ENCODE measurements at places on chromosomes 5 and 9.

GRCh38 chr9:127589955-127590370 lies 22.1 kb upstream of the STXBP1 start:
- peak; percentile 78 for DNase-seq

- no peak for DNase-seq
These were observed 1096.0 kb downstream of the DTWD2 start for GRCh38 chr5:117892360-117892759.

DNA sequence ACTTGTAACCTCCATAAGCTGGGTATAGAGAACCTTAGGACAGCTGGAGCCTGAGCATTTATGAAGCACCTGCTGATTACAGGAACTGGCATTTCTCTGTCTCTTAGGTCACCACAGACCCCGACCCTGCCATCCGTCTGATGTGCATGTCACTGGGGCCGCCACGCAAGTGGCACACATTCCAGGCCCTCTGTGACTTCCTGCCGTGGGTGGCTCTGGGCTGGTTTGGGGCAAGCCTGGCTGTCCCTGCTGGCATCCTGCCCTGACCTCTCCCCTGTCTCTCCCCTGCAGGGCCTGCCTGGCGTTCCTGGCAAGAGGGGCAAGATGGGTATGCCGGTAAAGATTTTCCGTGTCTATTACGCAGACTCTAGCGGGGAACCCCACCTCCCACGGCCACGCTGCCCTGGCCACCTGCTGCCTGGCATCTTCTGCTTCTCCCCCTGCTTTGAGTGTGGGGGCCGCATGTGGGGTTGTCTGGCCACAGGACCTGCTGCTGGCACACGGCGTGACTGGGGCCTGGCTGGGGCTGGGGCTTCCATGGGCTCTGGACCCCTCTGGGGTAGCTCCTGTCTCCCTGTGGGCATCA lies 55.4 kb downstream of the COL27A1 start:
- no peak for DNase-seq

DNA sequence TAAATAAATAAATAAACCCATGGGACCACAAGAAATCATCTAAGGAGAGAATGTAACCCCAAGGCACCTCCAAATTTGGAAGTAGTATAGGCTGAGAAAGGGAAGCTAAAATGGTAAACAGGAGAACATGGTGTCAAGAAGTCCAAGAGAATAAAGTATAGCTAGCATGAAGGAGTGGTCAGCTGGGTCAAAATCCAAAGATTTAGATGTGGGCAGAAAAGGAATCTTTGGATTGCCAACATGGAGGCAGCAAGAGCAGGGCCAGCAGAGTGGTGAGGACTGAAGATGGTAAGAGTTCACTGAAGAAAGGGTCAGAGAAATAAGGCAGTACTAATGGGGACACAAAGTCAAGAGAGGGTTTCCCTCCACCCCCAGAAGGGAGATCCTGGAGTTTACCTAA lies 53.0 kb downstream of the TSSK1B start:
- no peak for DNase-seq

DNA sequence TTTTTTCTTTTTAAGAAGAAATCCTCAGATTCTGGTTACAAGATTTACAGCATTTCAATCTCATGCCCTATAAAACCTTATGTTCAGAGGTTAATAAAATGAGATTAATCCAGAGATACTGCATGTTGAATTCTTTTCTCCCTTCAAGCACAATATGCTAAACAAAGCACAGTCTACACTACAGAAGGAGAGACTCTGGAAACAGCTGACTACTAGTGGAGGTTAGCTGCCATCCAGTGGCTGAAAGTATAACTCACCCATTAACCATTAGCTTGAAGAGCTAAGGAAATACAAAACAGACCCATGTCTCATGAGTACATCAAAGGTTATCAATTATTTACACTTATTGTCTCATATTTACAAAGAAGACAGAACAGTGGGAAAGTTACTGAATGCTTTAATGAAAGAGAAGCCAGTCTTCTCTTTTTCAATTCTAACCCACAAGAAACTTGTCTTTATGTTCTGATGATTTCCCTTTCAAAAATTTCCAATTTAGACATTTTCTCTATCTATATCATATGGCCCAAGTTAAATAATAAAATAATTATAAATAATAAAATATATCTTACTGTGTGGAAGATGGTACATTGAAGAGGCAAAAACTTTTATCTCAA lies 12.7 kb upstream of the DNAH5 start:
- DNase-seq: no peak

GRCh38 chr9:15438891-15439290 lies 16.2 kb downstream of the SNAPC3 start:
- DNase-seq: no peak

DNA sequence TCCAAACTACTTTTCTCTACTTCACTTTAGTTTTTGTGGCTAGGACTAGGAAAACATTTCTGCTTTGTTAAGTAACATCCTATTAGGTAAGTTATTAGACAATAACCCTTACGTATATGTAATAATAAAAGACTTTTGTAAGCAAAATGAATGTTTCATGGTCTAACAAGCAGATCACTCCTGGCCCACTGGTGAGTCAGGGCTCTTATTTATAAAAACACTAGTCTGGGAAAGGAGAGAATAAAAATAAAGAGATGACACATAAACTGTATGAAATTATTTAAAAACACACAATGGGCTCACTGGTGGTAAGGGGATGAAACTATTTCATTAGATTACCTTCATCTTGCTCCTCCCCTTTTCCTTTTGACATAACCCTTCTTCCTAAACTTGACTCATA lies 2212.2 kb upstream of the ACO1 start:
- no peak for DNase-seq

GRCh38 chr5:45355189-45355992 lies 340.8 kb downstream of the HCN1 start:
- DNase-seq: no peak

GRCh38 chr5:80764786-80765185 lies 110.0 kb upstream of the DHFR start:
- DNase-seq: no peak

- DNase-seq: no peak
These were observed 53.8 kb downstream of the HCN1 start for GRCh38 chr5:45642370-45642769.

GRCh38 chr9:27600256-27600655 lies 27.0 kb upstream of the C9orf72 start:
- DNase-seq: no peak

DNA sequence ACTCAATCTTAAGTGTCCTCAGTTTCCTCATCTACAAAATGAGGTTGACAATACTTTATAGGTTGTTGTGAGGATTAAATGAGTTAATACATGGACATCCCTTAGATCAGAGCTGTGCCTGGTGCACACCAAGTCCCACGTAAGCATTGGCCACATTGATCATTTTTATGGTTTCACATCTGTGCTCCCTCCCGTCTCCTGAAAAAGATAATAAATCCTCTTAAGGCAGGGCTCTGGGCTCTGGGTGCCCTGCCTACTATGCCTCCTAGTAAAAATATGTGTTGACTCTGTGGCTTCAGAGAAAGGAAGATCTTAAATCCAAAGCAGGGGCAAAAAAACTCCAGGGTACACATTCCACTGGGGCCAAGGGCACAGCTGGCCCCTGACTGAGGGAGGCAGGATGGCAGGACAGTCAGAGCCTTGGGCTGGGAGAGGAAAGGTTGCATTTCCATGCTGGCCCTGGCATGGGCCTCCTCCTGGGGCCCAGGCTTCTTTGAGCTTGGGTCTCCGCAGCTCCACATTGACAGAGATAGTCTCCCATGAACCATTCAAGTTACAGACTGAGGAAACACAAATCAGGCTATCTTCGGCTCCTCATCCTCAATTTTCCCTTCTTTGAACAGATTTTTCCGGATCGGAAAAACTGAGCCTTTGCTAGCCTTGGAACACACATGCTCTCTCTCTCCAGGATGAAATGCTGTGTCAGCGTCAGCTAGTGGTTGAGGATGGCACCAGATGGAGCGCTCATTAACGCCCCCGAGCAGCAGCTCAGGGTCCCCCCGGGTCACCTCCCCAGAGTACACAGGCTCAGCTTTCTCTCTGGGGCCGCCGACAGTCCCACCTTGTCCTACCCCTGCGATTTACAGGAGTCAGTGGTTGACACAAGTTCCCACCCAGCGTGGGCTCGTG lies 22.4 kb upstream of the KIF12 start:
- peak; percentile 58 for DNase-seq

DNA sequence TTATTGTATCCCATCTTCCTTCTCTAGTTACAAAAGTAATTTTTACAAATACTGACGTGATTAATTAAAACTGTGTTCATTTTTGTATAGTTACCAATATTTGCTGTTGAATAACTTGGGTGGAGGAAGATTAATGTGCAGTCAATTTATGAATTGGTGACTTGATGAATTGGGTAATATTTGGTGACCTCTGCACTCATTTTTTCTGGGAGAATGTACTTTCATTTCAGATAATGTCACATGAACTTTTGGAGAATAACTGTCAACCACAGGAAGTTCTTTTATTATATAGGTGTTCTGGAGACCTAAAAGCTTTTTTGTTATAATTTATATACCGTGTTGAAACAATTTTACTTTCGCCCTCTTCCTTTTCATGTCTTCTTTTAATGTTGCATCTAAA lies 26.4 kb upstream of the FKTN start:
- DNase-seq: no peak

DNA sequence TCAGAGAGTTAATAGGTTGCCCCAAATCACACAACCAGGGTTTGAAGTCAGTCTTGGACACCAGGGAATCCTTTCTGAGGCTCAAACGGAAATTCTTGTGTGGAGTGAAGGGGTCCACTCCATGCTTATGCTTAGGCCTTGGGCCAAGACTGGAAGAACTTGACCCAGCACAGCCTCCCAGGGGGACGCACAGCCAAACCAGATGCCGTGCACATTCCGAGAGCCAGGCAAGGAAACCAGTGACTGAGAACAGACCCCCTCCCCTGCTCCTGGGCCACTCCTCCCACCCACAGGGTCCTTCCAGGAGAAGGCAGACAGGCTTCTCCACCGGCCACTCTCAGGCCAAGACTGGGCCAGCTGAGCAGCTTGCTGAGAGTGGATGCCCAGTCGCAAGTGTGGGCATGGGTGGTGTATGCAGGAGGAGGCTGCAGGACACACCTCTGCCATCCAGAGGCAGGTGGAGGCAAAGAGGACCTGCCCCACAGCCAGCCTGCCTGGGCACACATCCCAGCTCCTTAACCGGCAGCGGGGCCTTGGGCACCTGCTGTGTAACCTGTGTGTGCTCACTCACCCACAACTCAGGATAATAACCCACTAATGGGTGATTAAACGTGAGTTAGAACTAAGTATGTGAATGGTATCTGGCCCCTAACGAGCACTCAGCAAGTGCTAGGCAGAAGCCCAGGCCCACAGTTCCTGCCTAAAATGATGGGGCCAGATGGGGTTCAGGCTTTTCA lies 38.0 kb downstream of the NIPAL4 start:
- DNase-seq: no peak

DNA sequence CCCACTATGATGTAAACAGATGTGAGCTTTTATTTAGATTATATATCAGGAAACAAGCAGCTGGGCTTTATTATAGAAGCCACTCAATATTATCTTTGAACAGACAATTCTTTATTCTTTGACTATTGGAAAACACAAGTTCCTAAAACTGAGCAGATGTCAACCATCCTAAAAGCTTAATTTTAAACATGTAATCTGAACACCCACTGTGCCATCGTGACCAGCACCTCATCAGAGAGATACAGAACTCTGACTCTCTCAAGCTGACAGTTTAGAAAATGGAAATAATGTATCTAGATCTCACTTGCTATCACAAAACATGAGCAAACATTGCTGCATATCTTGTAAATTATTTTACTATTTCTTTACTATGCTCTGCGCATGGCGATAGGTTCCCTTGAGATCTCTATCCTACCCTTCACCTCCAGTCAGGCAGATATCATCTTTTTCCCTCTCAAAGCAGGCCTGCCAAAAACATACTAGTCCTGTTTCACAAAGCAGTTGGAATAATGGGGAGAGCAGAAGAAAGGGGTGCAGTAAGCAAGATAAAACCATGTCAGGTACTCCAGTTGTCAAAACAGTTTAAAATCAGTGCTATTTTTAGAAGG lies 151.0 kb downstream of the KIAA0825 start:
- no peak for DNase-seq

DNA sequence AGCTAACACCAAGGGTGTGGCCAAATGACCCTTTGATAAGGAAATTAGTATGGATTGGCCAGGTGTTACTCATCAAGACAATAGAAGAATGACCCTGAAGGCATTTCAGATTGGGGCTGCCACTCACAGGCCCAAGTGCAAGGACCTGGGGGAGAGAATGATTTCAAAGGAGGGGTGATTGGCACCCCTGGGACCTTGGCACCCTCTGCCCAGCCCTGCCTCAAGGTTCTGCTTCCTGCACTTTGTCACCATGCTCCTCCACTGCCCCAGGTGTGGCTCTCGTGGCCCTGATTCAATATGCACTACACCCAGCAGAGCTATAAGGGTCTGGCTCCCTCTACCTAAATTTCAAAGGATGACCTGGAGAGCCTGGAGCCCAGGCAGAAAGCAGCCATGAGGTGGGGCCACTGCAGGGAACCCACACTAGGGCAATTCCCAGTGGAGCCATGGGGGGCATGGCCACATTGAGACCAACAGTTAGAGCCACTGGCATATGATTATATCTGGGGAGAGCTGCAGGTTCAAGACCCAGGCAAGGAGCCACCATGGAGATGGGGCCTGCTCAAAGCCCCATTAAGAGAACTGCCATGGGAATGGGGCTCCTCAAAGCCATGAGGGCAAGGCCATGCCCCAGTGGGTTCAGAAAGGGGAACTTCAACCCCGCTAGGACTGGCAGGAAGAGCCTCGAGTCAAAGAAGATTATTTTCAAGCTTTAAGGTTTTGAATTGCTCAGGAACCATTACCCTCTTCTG lies 93.0 kb downstream of the CEMIP2 start:
- no peak for DNase-seq

DNA sequence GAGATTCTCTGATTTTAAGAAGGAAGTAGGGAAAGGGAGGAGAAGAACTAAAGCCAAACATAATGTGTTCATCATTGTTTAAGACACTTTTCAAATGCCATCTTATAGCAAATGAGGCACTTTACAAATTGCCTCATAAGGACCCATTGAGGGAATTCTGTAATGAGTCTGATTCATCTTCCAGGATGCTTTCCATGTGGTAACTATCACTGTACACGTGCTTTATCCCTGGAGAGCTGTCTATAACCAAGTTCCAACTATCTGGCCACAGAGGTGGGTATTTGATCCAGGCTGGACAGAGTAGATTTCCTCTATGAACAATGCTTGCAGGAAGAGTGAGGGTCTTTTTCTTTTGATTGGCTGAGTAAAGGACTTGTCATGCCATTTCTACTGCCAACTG lies 183.5 kb upstream of the NFIB start:
- no peak for DNase-seq

- no peak for DNase-seq
These were observed 5.1 kb downstream of the FLT4 start for GRCh38 chr5:180644129-180644824.

GRCh38 chr9:27977931-27978330 lies 404.6 kb upstream of the C9orf72 start:
- DNase-seq: no peak

GRCh38 chr5:6728011-6728794 lies 15.0 kb downstream of the TENT4A start:
- DNase-seq: no peak

DNA sequence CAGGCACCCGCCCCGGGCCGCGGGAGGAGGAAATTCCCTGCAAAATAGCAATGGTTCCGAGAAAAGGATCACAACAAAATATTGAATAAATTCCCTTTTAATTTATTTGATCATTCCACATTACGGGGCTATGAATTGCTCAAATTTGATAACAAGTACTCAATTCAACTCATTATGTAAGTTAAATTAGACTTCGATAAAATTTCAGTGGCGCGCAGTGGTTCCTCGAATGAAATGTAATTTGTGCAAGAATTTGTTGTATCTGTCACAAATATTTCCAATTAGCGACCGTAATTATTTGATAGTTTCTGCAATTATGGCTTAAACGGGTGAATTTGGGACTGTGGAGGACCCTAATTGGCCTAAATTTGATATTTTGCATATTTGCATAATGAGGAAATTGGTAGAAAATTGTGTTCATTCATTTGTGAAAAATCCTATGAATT lies 76.0 kb upstream of the TBCA start:
- no peak for DNase-seq
